ENCODE measurements at places on chromosomes 7 and 10.

- no peak for DNase-seq
These were observed 223.8 kb downstream of the PLXDC2 start for GRCh38 chr10:20040012-20040411.

DNA sequence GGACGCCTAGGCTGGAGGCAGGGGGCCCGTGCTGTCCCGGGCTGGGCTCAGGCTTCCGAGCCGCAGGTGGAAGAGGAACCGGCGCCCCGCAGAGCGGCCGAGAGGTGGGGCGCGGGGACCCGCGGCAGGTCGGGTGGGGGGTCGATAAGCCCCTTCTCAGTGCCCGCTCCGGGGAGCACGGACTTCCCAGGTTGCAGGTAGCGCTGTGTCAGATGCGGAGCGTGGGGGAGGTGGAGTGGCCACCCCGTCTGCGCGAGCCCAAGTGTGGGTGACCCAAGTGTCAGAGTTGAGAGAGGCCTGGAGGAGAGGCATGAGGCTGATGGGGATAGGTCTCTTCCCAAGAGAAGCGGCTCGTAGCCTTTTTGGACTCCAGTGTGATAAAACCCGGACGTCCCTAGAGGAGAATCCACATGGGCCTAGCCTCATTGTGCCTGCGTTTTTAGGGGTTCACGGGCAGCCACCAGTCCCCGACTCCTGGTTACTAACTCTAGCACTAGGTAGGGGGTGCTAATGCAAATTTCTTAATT, 580 bp downstream of the EEPD1 start:
- no peak for DNase-seq

DNA sequence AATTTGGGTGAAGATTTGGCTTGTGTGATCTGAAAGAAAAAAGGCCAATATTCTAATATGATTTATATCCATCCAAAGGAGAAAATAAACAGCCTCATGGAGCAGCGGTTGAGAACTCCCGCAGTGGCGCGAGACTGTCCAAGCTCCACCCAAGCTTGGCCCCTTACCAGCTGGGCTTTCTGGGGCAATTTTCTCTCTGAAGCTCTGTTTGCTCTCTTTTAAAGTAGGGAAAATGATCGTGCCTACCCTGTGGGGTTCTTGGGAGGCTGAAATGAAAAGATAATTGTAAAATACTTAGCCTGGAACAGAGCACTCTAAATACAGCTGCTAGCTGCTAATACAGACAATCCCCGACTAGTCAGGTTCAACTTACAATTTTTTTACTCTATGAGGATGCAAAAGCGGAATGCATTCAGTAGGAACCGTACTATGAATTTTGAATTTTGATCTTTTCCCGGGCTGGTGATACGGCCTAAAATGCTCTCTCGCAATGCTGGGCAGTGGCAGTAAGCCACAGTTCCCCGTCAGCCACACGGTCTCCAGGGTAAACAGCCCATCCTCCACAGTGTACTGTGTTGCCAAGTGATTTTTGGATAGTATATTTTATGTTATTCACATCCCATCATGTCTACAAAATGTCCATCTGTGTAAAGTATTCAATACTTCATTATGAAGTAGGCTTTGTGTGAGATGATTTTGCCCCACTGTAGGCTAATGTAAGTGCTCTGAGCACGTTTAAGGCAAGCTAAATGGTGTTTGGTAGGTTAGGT, 137.7 kb downstream of the CHN2 start:
- no peak for DNase-seq

- no peak for DNase-seq
These were observed 186.9 kb downstream of the SND1 start for GRCh38 chr7:127838816-127839415.

- DNase-seq: no peak
These were observed 155.7 kb upstream of the C7orf33 start for GRCh38 chr7:148434887-148435286.

GRCh38 chr10:121069061-121069850, 218.1 kb downstream of the WDR11 start:
- no peak for DNase-seq

- DNase-seq: no peak
These were observed 35.3 kb upstream of the SEMA3C start for GRCh38 chr7:80954191-80954590.

GRCh38 chr7:19674266-19674960, 34.4 kb downstream of the POLR1F start:
- DNase-seq: no peak

- no peak for DNase-seq
These were observed 280.1 kb downstream of the TCF7L2 start for GRCh38 chr10:113230011-113230610.

GRCh38 chr7:3140834-3141233, 97.2 kb upstream of the CARD11 start:
- DNase-seq: no peak

DNA sequence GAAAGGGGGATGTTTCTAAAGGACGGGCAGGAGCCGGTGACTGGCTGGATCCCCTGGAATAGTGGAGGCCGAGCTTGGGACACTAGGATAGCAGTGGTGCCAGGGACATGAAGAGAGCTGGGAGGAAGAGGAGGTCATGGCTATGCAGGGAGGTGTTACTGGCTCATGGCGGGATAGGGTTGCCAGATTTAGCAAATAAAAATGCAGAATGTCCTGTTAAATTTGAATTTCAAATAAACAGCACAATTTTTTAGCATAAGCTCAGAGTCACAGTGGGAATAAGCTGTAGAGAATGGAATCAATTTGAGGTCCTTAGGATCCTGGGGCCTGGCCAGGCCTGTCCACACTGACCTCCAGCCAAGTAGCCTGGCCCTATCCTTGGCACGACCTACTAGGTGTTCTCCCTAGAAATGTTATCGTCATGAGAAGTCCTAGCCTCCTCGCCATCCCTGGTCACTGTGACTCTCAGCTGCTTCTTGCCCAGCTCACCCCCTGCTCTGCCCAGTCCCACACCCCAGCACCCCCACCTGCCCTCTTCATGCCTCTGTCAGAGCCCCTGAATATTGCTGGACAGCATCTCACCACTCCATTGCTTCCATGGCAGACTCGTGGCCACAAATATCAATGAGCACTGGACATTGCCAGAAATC, 7.6 kb upstream of the KCP start:
- DNase-seq: no peak

DNA sequence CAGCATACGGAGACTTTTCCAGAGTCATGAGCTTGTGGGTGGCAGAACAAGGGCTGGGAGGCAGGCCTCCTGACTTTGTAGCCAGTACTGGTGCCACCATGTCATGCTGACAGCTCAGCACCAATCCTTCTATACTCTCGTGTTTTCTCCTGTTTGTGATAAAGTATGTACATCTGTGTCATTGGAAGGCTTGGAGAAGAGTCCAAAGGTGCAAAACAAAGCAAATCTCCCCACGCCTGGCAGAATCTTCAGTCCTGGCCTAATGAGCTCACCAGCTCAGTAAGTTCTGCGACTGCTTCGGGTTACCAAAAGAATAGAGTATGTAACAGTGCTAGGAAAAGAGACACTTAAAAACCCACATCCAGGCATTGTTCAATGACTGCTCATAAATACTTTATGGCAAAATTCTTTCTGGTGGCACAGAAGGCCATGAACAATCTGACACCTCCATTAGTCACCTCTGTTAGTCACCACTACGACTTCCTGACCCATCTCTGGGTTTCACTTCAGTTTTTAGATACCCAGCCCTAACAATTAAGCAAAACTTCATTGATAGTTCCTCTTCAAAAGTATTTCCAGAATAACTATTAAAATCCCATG, 24.5 kb downstream of the STEAP1 start:
- DNase-seq: no peak

GRCh38 chr10:103980288-103980906, 13.5 kb downstream of the SLK start:
- no peak for DNase-seq

- no peak for DNase-seq
These were observed 39.2 kb upstream of the FZD9 start for GRCh38 chr7:73394422-73394821.

- no peak for DNase-seq
These were observed 1119.2 kb downstream of the CNTNAP2 start for GRCh38 chr7:147235645-147236382.
